Spleen (tissue), 13 donors: ENCODE measurements at places on chromosomes 7 and 10. TPM values are rescaled to one million over a fixed set of nuclear protein-coding genes. Genes with fewer than 3 reads are reported as not detected.

- DNase-seq: no peak
Observed at GRCh38 chr10:22598478-22598877, 115.9 kb downstream of the PIP4K2A start.

DNA sequence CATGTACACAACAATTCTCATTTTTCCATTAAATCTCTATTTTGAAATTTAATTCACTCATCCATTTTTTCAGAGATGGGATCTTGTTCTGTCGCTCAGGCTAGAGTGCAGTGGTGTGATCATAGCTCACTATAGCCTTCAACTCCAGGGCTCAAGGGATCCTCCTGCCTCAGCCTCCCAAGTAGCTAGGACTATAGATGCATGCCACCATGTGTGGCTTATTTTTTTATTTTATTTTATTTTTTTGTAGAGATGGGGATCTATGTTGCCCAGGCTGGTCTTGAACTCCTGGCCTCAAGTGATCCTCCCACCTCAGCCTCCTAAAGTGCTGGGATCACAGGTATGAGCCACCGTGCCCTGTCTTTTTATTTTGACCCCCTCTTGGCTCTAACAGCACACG lies 203.8 kb upstream of the KLF14 start:
- no peak for DNase-seq

- peak; percentile 54 for DNase-seq
Observed at GRCh38 chr10:3339531-3339950, 167.0 kb upstream of the PITRM1 start.

DNA sequence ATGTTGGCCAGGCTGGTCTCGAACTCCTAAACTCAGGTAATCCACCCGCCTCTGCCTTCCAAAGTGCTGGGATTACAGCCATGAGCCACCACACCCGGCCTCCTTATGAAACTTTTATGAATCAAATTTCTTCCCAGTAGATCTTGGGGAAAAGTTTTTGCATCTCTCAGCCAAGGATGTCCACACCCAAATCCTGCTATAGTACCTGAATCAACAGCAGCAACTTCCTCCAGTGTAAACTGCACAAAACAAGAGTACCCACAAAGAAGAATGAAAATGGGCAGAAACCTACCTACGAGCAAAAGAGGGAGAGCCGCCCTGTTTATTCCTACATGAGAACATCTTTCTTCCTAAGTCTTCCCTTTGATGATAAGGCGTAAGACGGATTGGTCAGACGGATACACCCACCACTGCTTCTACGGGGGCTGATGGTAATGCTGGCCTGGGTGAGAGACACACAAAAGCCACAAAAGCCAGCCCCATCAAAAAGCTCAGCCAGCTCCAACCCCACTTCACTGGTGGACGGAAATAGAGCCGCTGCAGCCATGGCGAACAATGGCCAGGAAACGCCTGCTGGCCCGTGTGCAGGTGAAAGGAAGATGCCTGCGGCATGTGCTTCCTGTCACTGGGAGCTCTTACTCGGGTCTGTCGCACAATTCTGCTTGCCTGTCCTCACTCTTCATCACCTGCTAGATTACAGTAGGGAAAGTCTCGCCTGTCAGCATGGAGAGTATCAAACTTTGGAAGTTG lies 10.4 kb downstream of the JCAD start:
- DNase-seq: no peak

GRCh38 chr10:73205890-73206289 lies 38.0 kb downstream of the FAM149B1 start:
- no peak for DNase-seq

DNA sequence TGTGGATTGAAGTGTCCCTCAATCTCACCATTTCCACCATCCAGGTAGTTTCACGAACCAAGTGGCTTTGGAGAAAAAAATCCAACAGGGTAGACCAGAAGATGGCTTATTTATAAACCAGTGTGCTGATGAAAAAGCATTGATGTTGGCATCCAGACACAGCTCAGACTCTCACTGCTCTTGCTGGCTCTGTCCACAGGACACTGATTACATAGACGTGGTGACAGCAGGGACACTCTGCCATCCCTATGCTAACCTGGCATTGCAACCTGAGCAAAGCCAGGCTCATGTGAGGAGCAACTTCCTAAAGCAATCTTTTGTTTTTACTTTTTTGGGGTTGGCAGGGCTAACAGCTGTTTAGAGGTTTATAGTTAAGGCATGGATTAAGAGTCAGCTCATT lies 130.6 kb upstream of the SVIL start:
- DNase-seq: no peak

DNA sequence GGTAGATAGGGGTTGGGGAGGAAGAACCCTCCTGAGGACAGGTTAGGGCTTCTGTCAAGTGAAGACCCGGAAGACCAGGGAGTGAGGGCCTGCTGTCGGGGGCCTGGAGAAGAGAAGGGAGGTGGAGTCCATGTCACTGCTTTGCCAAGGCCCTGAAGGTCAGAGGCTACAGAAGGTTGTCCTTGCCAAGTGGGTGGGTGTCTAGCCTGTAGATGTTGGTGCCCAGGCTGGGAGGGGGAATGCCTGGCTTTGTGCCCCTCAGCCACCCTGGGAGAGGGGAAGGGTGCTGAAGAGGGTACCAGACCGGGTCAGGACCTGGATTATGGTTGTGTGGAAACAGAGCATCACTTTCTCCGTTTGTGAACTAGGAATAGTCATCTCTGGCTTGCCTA lies 67.2 kb upstream of the AQP1 start:
- DNase-seq: peak; percentile 48

GRCh38 chr7:51154201-51154600 lies 162.4 kb downstream of the COBL start:
- DNase-seq: no peak

Gene ELN
- 39.5 TPM for total RNA-seq

Gene NCF1
- 90.9 TPM for total RNA-seq
